Activated CD4-positive, alpha-beta T cell treated with anti-CD3 and anti-CD28 coated beads, Interleukin-2, amount 10 ng/mL, durations not matched to agents 24 days and 14 days (primary cell): ENCODE measurements at places on chromosomes 3 and 15. TPM values are rescaled to one million over a fixed set of nuclear protein-coding genes. Genes with fewer than 3 reads are reported as not detected.

HDAC11 gene
- total RNA-seq = 1.5 and 2.1 TPM in 2 replicates

FBXW12 gene
- 0.14 and 0.28 TPM in 2 replicates for total RNA-seq

RPL22L1 gene
- total RNA-seq = 157 TPM in 2 replicates

DNA sequence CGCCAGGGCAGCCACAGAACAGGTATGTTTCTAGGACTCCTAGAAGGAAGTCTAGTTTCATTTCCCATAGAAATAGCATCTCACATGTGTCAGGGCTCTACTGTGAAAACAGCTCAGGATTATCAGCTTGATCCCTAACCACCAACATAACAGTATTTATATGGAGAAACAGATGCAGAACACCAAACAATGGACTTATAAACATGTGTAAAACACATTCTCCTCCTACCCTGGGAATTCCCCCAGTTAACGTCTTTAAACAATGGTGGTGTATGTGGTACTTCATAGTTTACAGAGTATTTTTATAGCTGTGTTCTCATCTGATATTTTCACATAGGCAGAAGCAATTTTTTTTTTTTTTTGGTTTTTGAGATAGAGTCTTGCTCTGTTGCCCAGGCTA, 9.7 kb downstream of the TNFSF10 start:
- H3K4me1 ChIP-seq = peaks cover 84% of the 10 kb centered on the region
- peak overlapping the region; percentile 98 for H3K27ac ChIP-seq
- no peak for DNase-seq
- H3K36me3 ChIP-seq = peaks cover 94% of the 10 kb centered on the region
- no peaks in the 10 kb centered on the region for H3K27me3 ChIP-seq

KBTBD12 gene
- total RNA-seq = not detected in 2 replicates

DNA sequence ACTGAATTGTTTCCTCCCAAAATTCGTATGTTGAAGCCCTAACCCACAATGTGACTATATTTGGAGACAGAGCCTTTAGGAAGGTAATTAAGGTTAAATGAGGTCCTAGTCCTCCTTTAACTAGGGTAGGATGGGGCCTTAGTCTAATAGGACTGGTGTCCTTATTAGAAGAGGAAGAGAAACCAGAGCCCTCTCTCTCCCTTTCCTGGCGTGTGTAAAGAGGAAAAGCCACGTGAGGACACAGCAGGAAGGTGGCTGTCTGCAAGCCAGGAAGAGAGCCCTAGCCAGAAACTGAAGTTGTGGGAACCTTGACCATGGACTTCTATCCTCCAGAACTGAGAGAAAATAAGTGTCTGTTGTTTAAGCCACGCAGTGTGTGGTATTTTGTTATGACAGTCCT, 94.3 kb downstream of the OXNAD1 start:
- H3K4me1 ChIP-seq = peaks cover 20% of the 10 kb centered on the region
- H3K27me3 ChIP-seq = no peaks in the 10 kb centered on the region
- peak overlapping the region; percentile 46 for H3K27ac ChIP-seq
- H3K4me3 ChIP-seq = no peak overlapping the region

GRCh38 chr3:142609136-142609535, 12.9 kb downstream of the PLS1 start:
- no peaks in the 10 kb centered on the region for H3K4me1 ChIP-seq
- no peak overlapping the region for H3K27ac ChIP-seq
- H3K4me3 ChIP-seq = no peak overlapping the region
- no peak for DNase-seq
- H3K27me3 ChIP-seq = no peaks in the 10 kb centered on the region

EOMES gene
- 7.4 and 7.8 TPM in 2 replicates for total RNA-seq
